Hepatic stellate cell (primary cell): ENCODE measurements at places on chromosomes 6 and 20.

DNA sequence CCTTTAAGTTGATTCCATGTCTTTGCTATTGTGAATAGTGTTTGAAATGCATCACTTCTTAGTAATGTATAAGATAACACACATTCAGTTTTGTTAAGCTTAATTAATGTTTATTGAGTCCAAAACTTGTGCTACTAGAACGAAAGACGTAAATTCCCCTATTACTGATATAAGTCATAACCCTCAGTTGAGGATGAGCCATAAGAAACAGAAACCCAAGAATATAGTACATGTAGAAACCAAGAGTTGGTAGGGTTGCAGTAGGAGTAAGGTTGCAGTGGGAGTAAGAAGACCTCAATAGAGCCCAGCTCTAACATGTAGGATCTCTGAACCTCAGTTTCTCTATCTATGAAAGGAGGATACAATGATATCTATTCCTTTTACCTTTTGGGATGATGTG, 19.3 kb downstream of the CITED2 start:
- no peak for DNase-seq

GRCh38 chr6:20574355-20574754, 40.1 kb downstream of the CDKAL1 start:
- no peak for DNase-seq

- no peak for DNase-seq
Observed at GRCh38 chr6:170424604-170425126, 118.1 kb downstream of the FAM120B start.

DNA sequence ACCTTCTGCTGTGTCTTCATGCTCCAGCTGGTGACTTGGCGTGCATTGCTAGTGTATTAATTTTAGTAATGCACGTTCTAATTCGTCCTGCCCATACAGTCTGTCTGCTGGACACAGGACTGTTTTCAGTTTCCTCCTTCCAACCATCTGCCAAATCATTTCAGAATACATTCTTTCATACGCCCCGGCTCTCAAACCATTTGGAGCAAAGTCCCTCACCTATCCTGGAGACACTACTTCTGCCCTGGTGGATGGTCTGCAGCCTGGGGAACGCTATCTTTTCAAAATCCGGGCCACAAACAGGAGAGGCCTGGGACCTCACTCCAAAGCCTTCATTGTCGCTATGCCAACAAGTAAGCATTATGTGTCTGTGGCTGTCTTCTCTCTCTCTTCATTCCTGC, 60.5 kb downstream of the FNDC1 start:
- DNase-seq = no peak

DNA sequence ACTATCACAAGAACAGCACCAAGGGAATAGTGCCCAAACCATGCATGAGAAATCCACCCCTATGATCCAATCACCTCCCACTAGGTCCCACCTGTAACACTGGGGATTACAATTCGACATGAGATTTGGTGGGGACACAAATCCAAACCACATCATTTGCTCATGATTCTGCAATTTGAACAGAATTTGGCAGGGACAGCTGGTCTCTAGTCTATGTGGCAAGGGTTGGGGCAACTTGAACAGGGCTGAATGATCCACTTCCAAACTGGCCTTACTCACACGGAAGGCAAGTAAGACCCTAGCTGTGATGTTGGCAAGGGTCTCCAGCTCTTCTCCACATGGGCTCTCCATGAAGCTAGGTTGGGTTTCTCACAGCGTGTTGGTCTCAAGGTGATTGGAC, 10.1 kb upstream of the FKBP5 start:
- no peak for DNase-seq

DNA sequence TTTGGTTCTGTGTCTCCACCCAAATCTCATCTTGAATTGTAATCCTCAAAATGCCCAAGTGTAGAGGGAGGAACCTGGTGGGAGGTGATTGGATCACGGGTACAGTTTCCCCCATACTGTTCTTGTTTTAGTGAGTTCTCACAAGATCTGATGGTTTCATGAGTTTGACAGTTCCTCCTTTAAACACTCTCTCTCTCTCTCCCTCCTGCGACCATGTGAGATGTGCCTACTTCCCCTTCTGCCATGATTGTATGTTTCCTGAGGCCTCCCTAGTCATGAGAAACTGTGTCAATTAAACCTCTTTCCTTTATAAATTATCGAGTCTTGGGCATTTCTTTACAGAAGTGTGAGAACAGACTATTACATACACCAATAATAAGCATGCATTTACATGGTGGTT, 12.1 kb upstream of the EYS start:
- DNase-seq = no peak

- DNase-seq = no peak
Observed at GRCh38 chr6:88920774-88921733, 42.4 kb downstream of the RNGTT start.

DNA sequence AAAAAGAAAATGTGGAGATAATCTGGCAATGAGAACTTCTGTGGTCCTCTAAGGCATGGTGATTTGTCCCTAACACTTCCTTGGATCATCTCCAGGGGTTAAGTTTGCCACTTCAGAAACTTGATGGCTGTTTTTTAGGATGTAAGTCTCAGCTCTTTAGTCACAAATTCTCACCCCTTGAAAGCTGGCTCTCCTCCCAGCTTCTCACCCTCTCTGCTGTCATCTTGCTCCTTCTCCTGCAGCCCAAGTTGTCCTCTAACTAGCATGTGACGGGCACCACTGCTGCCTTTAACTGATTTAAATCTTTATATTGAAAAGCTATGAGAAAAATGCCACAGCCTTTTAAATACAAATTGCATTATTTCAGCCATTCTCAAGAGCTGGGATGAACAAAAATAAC, 107.8 kb downstream of the MAP3K5 start:
- no peak for DNase-seq

DNA sequence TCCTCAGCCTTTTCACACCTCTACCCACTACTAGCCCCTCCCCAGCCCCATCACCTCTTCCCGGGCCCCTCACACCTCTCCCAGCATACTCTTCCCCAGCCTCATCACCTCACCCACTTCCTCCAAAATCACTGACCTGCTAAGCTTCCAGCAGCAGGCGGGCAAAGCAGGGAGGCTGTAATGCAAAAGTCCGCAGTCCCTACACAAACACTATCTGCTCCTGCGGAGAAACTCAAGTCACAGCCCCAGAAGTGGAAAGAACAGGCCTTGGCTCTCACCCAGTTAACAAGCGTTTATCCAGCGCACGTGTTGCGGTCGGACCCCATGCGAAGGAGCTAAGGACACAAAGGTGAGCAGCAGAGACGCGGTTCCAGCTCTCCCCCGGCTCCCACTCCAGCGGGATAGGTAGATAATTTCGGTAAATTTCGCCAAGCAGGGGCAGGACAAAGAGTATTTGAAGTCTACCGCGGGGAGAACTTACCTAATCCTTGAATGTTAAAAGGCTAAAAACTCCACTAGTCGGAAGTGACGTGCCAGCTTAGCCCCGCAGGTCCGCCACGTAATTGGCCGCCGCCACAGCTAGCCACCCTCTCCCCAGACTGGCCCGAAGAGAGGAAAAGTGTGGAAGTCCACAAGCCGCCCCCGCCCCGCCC, 728 bp upstream of the TRIM39 start:
- no peak for DNase-seq

DNA sequence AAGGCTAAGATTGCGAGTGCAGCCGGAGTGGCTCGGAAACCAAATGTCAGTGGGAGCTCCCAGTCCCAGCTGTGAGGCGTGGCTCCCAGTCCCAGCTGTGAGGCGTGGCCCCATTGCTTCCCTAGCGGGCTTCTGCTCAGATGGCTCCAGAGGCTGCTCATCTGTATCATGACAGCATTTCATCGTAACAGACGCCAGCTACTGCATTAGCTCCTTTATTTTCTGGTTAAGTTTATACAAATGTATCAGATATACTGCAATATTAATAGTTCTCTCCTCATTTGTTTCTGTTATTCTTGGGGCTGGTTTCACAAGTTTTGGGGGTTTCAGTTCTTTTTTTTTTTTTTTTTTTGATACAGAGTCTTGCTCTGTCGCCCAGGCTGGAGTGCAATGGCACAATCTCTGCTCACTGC, 34.7 kb upstream of the TBXT start:
- DNase-seq = no peak

DNA sequence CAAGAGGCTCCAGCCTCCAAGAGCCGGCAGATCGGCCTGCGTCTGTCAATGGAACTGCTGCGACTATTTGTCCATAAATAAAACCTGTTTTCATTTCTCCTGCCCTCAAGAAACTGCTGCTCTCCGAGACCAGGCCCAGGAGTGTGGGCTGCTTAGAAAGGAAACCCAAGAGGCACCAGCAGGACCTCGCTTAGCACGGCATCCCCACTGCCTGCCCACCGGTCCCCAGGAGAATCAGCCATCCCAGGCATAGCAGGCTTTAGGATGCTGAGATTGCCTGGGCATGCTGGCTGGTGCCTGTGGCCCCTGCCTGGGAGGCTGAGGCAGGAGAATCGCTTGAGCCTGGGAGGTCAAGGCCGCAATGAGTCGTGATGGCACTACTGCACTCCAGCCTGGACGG, 17.6 kb downstream of the NTSR1 start:
- no peak for DNase-seq

- no peak for DNase-seq
Observed at GRCh38 chr6:68233623-68234022, 401.5 kb upstream of the ADGRB3 start.

DNA sequence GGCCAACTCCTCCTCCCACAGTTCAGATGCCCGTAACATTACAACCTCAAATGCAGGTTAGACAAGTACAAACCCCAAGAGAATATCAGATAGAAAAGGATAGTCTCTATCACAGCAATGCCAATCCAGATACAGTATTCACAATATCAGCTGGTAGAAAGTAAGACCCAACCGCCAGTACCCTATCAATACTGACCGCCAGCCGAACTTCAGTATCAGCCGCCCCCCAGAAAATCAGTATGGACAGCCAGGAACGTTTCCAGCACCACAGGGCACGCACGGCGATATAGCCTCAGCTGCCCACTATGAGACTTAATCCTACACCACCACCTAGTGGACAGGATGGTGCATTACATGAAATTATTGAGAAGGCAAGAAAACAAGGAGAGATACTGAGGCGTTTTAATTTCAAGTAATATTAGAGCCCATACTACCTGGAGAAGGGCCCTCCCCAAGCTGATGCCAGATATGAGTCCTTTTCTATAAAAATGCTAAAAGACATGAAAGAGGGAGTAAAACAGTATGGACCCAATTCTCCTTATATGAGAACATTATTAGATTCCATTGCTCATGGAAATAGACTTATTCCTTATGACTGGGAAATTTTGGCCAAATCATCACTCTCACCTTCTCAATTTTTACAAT, 17.6 kb upstream of the EIF2S2 start:
- peak; percentile 62 for DNase-seq

GRCh38 chr6:18284261-18284660, 19.9 kb upstream of the DEK start:
- DNase-seq = no peak
